ENCODE measurements at places on chromosomes 3 and 15.

DNA sequence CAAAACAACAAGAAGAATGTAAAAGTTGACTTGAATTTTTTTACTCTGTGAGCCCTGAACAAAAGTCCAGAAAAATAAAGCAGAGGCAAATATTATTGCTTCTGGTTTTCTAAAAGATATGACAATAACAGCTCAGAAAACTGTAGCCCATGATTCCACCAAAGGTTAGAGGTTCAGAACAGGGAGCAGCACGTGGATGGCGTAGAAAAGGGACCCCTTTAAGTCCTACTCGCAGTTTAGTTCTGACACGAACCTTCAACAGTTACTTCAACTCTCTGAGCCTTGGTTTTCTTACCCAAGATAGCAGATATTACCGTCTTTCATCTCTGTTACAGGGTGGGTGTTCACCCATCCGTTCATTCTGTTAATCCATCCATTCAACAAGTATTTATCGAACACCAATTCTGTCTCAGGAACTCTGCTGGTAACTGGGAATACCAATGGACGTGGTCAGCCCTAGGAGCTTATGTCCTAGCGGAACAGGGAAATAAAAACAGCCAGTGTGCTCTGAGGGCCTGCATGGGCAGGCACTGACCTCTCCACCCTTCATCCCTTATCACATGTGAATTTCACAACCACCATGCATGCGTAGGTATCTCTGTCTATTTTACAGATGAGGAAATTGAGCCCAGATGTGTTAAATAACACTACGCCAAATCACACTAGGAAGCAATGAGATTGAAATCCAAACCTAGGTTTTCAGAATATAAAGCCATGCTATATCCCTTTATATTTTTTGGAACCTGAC, 274.2 kb upstream of the ICE2 start:
- DNase-seq: no peak

DNA sequence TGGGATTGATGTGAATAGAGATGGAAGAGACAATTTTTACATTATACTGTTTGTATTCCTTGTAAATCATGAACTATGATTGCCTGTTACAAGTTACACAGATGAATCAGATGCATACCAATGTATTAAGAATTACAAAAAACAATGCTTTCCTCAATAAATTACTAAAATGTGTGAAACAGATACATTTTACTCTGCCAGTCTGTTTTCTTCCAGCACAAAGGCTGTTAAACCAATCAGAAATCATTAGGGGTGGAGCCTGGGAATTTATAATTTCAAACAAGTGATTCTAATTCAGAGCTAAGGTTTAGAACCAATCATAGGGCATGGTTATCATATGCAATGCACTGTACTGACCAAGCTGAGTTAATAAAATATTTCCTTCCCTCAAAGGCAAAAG, 21.8 kb upstream of the ANKRD28 start:
- DNase-seq: no peak

- DNase-seq: no peak
Measured at GRCh38 chr15:38216763-38217162, 35.9 kb upstream of the SPRED1 start.

DNA sequence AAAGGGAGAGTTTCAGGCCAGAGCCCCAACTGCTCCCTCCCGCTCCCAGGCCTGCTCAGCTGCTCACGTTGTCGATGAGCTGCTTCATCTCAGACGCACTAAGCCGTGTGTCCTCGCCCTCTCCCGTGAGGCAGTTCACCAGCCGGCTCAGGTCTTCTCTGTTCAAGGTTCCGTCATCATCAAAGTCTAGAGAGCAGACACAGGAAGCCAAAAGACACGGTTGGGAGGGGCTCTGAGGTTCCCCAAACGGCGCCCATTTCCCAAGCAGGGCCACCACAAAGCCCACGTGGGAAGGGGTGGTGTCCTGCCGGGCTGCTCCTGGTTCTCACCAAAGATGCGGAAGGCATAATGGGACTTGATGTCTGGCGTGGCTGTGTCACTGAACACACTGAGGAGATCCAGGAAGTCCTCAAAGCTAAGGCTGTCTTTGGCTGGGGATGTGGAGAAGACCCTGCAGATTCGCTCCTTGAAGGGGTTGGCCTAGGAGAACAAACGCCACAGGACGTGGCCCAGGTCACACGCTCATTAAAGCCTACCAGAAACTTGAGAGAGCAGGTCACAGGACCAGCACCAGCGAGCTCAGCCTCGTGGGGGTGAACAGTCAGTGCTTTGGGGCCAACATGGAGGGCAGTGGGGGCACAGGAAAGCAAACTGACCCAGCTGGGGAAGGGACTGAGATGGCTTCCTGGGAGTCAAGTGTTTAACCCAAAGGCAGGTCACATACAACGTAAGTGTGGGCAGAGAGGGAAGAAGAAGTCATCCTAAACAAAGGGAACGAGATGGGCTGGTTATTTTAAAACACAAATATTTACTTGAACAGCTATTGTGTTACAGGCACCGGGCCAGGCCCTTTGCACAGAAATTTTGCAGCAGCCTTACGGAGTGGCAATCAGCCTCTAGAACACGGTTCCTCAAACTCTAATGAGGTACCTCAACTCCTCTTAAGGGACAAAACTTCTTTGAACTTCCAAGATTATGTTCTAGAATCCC, 2.4 kb downstream of the CIB1 start:
- DNase-seq: no peak

- no peak for DNase-seq
Measured at GRCh38 chr3:97896129-97896528, 74.3 kb downstream of the CRYBG3 start.

DNA sequence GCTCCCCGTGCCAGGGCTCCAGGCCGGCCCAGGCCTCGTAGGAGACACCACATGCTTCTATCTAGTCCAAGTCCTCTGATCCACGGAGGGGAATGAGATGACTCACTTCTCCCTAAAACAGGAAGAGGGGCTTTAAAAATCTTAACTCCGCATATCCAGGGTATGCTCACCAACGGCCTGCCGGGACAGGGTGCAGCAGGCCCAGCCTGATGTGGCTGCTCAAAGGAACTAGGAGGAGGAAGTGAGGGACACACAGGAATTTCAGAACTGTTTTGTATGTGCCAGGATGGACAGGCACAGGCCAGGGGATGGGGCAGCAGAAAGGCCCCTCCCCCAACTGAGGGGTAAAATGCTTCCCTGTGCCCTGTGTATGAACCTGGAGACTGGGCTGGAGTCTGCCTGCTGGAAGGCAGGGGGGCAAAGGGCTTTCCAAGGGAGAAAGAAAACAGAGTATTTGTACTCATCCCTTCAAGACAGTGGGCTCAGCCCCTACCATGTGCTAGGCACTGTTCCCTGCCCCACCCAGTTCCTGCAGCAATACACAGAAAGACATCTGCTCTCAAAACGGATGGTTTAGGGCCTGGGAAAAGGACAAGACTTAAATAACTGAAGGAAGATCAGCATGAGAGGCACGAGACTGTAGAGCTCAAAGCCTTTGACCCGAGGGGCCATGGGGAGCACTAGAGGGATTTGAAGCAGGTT, 22.1 kb downstream of the CHDH start:
- no peak for DNase-seq

DNA sequence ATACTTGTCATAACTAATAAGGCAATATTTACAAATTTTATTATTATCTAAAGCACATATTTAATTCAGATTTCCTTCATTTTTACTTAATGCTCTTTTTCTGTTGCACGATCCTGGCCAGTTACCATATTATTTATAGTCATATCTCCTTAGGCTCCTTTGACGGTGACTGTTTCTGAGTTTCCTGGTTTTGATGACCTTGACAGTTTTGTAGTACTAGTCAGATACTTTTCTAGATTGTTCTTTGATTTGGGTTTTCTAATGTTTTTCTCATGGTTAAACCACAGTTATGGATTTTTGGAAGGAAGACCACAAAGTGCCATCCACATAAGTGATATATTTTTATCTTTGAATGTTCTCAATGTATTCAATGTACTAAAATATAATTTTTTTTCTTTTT, 171.0 kb upstream of the NANOGP8 start:
- no peak for DNase-seq

DNA sequence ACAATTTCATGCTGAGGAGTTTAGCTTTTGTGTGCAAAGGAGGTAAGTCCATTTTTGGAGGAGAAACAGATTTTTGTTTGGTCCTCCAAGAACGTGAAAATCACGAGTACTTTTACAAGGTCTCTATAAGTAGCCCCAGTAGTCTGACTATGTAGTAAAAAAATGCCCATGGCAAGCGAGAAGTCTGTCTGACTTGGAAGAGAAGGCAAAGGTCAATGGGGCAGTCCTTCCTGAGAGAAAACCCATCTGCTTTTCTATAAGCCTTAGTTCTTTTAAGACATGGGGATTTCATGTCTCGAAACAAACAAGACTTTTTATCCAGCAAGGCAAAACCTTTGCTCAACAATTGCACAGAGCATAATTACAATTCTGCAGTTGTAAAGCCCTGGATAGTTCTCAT, 183.2 kb downstream of the GAP43 start:
- no peak for DNase-seq

DNA sequence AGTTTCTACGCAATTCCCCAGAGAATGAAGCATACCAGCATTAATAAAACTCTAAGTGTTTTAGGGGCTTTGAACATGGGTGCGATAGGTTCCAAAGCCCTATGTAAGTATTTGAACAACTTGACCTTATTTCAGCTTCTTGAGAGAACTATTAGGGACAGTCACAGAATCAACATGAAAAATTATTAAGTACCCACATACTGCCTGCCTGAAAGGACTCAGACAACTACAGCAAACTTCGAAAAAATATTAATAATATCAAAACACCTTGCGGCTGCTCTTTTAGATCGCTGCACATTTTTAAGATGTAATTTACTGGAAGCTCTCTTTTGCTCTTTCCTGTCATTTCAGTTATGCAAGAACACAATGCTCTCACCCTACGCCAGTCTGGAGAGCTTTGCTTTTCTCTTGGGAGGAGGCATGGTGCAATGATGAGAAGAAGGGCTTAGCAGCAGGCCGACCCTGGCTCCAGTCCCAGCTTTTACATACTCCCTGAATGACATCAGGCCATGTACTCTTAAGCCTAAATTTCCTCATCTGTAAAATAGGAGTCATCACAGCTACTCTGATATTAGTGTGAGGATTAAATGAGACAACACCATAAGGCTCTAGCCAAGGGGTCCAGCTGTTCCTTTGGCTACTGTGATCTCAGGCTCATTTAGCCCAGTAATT, 640.7 kb downstream of the FHIT start:
- no peak for DNase-seq

DNA sequence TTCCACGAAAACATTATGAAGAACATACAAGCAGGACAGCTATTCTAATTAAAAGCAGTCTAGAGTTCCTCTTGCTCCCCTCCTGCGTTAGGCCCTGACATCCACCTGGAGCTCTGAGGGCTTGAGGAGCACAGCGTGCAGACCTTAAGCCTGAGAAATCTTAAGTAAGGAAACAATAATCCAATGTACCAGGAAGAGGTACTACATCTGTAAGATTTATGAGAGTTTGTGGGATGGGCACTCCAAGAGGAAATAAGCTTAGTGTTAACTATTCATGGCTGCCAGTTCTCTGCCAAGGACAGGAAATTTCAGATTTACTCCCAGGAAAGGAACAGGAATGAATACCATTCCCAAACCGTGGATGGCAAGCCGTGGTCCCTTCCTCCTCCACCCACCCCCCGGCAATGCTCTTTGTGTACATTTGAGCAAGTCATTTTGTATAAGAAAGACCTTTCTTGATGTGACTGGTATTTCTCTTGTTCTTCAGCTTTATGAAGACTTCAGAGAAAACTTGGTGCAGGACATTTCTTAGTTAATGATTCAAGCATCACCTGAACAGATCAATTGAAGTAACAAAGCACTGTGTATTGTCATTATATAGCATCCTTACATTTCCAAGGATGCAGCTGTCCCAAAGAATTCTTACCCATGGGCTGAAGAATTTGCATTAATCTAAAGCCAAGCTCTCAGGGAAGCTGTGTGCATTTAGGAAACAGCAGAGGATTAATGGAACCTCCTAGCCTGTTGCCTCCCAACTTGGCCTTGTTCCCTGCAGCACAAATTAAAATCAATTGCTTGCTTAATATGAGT, 28.8 kb upstream of the VILL start:
- DNase-seq: no peak

GRCh38 chr15:39059917-39060316, 495.3 kb upstream of the RASGRP1 start:
- no peak for DNase-seq

GRCh38 chr15:81532001-81532400, 158.0 kb upstream of the TMC3 start:
- DNase-seq: no peak

DNA sequence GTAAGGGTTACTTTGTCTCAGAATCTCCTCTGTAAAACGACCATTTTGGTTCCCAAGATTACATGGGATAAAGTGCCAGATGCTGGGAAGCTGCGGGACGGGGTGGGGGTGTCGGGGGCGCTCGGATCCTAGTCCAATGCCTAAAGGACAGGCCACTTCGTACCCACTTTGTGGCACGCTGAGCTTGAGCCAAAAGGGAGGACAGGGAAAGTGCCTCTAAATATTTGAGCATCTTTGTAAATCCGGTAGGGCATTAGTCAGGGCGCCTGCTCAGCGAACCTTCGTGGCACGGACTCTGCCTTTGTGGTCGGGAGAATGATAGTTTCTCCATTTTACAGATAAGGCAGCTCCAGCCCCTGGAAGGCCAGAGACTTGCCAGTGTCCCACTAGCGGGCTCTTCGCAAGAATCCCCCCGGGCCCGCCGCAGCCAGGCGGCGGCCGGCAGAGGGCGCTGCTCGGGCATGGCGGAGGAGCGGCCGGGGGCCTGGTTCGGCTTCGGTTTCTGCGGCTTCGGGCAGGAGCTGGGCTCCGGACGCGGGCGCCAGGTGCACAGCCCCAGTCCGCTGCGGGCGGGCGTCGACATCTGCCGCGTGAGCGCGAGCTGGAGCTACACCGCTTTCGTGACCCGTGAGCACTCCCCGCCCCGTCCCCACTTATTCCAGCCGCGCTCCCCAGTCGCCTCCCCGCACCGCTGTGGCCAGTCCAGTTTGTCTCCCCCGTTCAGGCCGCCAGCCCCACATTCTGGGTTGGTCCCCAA, 1.8 kb downstream of the RCCD1 start:
- no peak for DNase-seq

- no peak for DNase-seq
Measured at GRCh38 chr15:57320631-57321220, 55.6 kb upstream of the CGNL1 start.

- DNase-seq: no peak
Measured at GRCh38 chr3:180072786-180073185, 36.0 kb upstream of the PEX5L start.

DNA sequence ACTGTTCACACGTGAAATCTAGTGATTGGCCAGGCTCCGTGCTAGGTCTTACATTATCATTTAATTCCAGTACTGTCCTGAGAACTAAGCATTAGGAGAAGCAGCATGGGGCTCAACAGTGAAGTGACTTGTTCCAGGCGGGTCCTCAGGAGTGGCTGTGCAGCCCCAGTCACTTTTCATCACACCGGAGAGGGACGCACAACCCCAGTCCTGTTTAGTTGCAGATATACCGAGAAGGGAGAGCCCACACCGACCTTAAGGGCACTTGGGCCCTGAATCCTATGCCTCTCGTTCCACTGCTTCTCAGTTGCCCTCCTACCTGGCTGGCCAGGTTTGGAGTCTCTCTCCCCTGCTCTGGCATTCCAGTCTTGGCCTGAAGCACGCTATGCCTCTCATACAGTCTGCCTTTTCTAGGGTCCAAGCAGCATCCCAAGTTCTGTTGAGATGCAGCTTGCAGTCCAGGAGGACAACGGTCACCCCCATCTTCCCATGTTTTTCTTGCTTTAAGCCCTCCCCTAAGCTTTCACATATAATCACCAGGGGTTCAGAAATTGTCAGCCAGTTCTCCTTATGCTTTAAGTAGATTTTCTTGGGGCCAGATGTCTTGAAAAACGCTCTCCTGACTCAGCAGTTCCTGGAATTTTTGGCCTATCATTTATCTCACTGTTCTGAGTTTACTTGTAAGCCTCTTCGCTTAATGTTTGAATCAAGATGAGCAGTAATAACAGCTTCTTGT, 10.1 kb downstream of the FAM131A start:
- no peak for DNase-seq
